ENCODE measurements at places on chromosomes 7 and 10.

DNA sequence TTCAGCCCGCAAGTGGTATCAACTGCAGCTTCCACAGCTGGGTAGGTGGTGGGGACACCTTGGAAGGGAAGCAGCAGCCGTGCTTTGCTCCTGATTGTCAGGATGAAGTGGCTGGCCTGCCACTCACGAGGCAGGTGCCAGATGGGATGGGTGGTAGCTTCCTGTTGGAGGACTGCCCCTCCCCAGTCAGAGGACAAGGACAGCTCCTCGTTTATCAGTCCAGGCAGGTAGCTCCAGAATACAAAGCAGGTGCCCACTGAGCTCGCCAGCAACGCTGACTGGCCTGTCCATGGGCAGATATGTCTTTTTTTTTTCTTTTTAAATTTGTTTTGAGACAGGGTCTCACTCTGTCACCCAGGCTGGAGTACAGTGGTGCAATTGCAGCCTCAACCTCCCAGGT, 431.3 kb downstream of the GALNT17 start:
- no peak for DNase-seq

DNA sequence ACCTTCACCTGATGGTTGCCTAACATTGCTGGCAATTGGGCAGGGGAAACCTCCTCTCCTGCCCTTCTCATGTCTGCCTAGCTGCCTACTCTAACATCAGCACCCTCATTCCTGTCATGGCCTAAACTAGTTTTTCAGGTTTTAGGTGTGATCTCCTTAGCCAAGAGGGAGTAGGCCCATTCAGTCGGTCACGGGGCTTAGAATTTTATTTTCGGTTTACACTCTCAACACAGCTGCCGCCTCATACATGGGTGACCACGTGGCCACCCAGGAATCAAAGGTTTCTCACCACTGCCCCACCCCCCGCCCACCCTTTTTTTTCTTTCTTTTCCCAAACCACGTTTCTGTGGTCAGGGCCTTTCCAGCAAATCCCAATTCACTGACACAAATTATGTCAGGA, 97.2 kb downstream of the RALA start:
- DNase-seq: no peak

- DNase-seq: no peak
These were observed 123.1 kb downstream of the CNOT4 start for GRCh38 chr7:135386776-135387175.

- peak; percentile 61 for DNase-seq
These were observed 1.0 kb upstream of the KNDC1 start for GRCh38 chr10:133158756-133159610.

DNA sequence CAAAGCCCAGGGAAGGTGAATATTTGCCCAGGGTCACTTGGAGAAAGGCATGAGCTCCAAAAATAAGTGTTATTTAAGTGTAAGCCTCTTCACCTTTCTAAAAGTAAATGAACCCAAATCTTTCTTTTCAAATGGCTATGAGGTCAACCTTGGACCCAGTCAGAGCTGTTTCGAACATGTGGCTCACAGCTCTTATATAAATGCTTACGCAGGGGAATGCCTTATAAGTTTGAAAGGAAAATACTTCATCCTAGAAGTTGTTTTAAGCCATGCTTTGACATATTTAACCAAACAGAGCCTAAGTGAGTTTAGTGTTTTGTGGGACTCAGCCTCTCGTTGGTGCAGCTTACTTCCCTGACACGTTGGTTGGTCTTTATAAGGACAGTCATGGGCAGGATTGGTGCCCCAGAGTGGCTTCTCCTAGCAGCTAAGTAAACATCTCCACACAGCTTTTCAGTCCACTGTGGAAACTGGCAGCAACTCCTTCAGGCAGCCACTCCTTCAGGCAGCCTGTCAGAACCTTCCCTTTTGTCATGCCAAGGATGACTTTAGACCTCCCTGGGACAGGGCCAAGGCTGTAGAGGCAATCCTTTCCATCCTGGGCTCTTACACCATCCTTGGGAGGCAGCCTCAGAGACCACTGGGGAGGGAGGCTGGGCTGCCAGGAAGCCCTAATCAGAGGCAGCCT, 43.6 kb downstream of the MINDY4 start:
- no peak for DNase-seq

Measured in frontal cortex (tissue), 4 donors.